Fibroblast of upper back skin (primary cell): ENCODE measurements at places on chromosomes 11 and 22.
A peak's percentile ranks its signal among the peaks of the same experiment; 100 is the strongest.

DNA sequence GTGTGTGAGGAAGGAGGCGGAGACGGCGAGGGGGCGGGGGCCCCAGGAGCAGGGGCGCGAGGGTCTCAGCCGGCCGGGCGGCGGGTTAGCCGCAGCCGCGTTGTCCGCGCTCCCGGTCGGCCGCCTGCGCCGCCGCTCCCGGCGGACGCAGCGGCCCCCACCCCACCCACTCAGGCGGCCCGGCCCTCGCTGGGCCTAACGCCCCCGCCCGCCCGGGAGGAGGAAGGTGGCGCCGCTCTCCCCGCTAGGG is at the start of gene FCHSD2:
FCHSD2 (minus strand) TSS at position 191 of the 250 bp plus-strand sequence. CDS start 441 bp downstream, outside the sequence.
- DNase-seq: no peak

DNA sequence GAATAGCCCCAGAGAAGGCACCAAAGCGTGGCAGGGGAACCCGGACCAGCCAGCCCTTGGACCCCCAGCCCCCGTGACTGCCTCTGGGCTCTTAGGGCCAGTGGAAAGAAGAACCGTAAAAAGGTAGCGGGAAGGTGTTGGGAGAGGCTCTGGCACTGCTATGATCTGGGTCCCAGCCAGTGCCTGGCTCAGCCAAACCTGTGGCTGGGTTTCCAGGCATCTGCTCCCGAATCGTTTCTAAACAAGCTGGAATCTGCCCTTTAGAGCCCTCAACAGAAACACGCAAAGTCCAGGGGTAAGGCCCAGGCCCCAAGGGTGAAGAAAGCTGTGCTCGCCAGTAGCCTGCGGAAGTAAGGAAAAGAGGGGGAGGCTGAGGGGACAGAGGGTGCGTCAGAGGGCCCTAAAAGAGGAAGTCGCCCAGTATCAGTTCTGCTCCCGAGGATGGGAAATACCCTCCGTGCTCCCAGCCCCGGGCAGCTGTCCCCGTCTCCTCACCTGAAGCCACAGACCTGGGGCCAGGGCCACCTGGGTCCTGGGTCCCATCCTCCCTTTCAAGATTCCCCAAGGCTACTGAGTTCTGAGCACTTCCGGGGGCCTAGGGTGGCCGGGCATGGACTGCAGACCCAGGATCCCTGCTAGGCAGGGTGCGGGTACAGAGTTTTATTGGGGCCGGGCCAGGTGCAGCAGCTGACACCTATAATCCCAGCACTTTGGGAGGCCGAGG is 24.7 kb downstream of the IL10RA start:
- no peak for DNase-seq

- DNase-seq: no peak
Observed at GRCh38 chr11:17652556-17652955, 66.8 kb upstream of the MYOD1 start.

- peak; percentile 58 for DNase-seq
Observed at GRCh38 chr11:78181185-78181584, 7.2 kb downstream of the KCTD21 start.

DNA sequence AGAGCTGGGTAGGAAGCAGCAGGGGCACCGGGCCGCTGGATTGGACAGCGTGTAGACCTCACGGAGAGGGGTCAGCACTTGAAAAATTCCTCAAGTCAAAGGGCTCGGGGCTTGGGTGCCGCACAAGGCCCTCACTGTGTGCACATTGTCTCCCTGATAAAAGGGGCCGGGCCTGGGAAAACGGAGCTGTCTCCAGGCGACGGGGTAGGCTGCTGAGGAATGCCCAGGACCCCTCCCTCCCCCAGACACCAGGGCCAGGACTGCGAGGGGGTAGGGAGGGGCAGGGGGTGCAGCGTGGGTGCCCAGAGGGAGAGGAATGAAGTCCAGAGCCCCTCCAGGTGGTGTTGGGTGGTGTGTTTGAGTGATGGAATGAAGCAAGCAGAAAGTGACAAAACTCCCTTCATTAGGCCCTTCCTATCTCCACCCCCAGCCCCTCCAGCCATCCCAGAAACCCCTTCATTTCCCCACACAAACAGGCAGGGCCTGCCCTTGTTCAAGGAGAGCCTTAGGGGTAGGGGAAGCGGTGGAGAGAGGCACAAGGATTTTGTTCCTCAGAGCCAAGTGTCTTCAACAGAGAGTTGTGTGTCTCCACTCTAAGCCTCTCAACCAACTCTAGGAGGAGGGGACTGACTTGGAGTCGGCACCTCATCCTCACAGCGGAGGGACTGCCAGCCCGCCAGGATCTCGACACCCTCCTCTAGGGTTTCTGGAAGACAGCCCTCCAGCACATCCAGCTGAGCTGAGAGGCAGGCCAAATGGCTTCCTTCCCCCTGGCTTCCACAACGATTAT is 63.9 kb downstream of the SYN3 start:
- no peak for DNase-seq

DNA sequence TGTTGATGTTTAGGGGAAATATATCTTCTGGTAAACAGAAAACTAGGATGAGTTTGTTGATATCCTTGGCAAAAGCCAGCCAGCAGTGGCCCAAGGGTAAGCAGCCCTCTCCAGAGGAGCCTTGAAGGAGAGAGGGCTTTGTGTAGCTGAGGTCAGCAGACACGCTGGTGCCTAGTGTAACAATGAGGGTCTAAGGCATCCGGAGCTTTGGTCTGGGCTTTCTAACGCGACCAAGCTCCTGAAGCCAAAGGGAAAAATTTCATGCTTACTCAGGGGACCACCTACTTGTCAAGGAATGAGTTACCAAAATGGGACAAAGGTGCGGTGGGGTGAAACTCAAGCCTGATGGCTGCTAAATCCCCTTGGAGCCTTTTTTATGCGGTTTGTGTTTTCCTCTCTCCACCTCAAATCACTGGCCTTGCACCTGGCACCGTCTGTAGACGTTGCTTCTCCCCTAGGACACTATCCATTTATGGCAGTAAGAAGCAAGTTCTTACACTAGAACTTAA is 134.9 kb downstream of the DBX1 start:
- no peak for DNase-seq

DNA sequence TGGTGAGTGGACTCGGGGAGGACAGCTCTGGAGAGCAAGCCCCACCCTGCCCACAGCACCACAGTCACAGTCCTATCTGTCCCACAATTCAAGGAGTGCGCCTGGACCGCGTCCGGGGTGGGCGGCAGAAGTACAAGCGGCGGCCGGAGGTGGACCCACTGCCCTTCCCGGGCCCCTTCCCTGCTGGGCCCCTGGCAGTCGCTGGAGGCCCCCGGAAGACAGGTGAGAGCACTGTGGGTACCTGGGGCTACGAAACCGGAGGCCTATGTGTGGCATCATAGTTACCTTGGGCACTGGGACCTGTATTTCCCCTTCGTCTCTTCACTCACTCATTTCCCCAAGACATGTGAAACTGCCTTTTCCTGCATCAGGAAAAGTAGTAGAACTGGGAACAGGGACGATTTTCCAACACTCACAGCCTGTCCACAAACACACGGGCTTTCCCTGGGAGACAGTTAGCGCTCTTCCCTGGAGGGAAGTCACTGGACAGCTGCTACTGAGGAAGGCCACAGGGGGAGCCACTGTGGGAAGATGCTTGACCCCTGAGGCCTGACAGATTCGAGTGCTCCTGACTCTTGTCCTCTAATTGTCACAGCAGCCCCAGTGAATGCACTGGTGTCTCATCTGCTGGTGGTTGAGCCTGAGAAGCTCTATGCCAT is 3.1 kb downstream of the TRMT112 start:
- no peak for DNase-seq

- DNase-seq: no peak
Observed at GRCh38 chr22:49234459-49234858, 593.2 kb downstream of the BRD1 start.

GRCh38 chr11:61962213-61963015 is 5.0 kb downstream of the FTH1 start:
- DNase-seq: no peak

GRCh38 chr11:29224739-29225384 is 792.0 kb downstream of the KCNA4 start:
- DNase-seq: no peak

- DNase-seq: no peak
Observed at GRCh38 chr22:22047266-22047665, 64.7 kb upstream of the TOP3B start.

- peak; percentile 31 for DNase-seq
Observed at GRCh38 chr22:26702906-26703830, 45.8 kb downstream of the MIAT start.

DNA sequence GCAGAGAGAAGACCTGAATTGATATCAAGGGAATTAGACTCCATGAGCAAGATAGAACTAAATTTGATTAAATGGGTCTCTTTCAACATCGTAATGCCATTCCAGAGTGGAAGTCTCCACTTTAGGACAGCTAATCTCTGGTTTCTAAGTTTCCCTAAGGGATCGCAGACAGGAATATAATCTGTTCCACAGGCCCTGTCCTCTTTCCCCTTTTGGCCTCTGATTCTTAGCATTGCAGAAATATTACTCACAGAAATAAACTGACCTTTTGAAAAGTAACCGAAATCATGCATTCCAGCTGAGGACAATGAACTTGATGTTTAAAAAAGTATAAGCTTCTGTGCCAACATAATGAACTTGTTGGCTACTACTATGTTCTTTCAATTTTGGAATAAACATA is 227.8 kb downstream of the ETS1 start:
- peak; percentile 19 for DNase-seq

DNA sequence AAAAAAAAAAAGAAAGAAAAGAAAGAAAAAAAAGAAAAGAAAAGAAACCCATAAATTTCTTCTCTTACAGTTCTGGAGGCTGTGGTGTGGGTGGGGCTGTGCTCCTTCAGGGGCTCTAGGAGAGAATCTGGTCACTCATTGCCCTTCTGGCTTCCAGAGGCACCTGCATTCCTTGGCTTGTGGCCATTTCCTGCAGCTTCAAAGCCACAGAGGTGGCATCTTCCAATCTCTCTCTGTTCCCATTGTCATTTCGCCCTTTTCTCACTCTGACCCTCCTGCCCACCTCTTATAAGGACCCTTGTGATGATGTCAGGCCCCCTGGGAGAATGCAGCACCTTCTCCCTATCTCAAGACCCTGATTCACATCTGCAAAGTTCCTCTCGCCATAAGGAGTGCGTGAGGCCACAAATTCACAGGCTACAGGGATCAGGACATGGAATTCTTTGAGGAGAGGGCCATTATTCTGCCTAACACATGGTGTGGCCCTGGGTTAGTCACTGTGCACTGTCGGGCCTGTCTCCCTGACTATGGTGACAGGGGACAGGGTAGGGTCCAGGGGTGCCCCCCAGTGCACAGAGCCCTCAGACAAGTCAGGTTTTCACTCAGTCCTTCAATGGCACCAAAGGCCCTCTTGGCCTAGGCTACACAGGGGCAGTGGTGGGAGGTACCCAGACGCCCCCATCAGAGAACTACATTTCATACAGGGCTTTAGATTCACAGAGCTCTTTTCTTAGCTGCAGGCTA is 38.6 kb upstream of the PRR5 start:
- no peak for DNase-seq

GRCh38 chr11:456533-456932 is 6.5 kb downstream of the PTDSS2 start:
- no peak for DNase-seq

- DNase-seq: no peak
Observed at GRCh38 chr11:36441610-36442208, 68.4 kb downstream of the TRAF6 start.

DNA sequence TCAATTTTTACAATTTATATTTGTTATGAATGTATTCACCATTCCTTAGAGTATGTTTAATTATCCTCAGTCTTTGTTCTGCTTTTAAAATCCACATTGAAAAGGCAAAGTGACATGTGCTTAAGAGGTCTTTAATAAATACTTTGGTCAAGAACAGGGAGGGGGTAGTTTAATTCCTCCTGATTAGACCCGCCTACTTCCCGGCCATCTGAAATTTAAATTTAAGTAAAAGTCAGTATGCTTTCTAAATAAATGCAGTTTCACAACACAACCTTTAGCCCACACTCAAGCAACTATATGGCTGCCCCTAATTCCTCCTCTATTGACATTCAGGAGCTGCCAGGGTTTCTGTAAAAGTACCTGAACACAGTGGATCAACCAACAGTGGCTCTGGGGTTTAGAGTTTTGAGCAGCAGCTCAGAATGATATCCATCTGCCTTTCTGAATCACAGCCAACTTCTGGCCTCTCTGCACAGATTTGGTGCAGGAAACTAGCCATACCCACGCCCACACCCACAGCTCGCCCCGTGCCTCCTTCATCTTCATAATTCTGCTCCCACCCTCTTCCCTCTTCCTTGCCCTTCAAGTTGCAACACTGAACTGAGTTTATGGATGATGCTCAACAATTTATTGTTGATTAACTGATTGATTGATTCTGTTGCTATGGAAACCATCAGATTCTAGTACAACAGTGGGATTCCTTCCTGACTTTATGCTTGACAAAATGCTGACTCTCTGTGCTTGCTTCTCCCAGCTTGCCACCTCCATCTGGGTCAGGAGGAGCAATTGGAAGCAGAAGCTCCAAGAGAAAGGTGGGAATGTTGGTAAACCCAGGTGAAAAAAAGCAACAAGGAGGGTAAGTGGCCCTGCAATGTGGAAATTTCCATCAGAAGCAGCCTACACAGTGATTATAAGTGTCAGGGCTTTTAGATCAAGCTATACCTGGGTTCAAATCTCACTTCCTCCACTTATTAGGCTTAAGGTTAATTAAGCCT is 70.8 kb downstream of the PANX1 start:
- peak; percentile 23 for DNase-seq

GRCh38 chr11:110470716-110471115 is 41.0 kb downstream of the FDX1 start:
- peak; percentile 32 for DNase-seq

DNA sequence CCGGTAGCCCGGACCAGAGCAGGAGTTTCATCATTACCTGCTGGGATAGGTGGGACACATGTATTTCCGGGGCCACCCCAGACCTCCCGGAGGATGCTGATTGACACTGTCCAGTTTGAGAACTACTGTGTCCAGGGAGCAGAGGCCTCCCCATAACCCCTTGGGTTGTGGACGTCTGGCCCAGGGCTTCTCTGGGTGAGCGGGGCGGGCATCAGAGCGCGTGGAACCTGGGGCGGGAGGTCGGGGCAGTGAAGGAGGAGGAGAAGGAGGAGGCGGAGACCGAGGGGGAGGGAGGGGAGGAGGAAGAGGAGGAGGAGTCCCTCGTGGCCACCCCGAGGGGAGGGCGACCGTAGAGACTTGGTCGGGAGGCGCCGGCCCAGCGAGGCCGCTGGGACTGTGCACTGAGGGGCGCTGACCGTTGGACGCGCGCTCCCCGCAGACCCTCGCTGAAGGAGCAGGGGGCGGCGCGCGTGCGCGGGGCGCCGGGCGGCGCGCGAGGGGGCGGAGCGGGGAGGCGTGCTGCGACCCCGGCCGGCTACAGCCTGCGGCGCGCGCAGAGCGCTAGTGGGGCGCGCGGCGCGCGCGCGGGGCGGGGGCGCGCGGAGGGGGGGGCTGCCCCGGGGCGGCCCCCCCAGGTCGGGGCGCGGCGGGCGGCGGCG is at the start of gene GRK3:
GRK3 (plus strand) TSS at position 356 of the 659 bp plus-strand sequence. CDS start 366 bp downstream, outside the sequence.
- peak; percentile 50 for DNase-seq

GRCh38 chr11:58577555-58578135 is 1.2 kb upstream of the ZFP91 start:
- DNase-seq: peak; percentile 90

- no peak for DNase-seq
Observed at GRCh38 chr11:125412509-125412908, 83.6 kb downstream of the FEZ1 start.
